ENCODE measurements at places on chromosomes 6 and 20.

DNA sequence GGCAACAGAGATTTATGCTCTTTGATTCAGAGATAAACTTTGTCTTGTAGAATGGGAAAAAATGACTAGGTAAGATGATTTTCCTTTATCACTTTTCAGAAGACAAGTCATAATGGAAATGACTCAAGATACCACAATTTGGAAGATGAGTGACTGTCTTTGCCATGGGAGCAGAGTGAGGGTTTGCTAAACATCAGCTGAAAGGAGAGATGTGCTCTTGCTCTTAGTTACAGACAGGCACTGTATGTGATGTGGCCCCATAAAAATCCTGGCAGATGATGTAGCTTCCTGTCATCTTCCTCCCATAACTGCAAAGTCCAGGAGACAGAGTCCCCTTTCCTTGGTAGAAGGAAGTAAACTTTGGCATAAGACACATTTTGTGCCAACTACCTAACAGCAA, 47.6 kb downstream of the BACH2 start:
- DNase-seq: no peak

DNA sequence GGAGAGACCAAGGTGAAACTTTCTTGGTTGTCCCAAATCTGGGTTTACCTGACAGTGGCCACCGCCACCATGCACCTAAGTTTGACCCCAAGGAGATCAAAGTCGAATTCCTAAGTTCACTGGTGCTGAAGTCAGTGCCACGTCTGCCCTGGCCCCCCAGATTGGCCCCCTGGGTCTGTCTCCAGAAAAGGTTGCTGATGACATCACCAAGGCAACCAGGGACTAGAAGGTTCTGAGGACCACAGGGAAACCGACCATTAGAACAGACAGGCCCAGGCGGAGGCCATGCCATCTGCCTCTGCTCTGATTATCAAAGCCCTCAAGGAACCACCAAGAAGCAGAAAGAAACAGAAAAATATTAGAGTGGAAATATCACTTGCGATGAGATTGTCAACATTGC, 91.2 kb downstream of the DLL1 start:
- no peak for DNase-seq

DNA sequence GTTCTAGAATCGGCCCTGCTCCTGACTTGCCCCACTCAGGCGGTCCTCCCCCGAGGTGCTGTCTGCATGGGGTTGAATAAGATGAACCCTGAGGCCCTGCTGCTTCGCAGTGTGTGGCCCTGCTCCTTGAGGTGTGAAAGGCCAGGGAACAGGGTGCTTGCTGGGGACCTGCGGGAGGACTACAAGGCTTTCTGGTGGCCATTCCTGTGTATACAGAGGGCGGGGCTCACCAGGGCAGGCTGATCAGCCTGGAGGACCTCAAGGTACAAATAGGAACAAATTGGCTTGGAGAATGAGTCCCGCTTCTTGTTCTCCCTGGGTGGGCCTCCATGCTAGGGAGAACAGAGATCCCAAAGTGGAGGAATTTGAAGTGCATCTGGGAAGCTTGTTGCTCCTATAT, 5.7 kb downstream of the NOTCH4 start:
- DNase-seq: no peak

DNA sequence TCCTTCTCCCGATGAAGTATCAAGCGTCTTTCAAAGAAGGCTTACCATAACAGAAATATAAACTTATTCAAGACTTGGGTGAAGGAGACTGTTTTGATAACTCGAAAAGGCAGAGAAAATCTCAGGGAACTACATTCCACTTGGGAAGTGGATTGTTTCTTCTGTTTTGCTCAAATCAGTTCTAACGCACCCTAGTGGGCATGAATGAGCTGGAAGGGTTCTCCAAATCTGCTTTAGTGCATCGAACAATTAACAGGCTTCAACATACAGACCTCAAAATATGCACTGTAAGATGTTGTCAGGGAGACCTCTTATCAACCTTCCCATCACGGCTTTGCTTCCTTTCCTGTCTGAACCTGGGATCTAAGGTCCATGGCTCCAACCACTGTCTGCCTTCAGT, 392.5 kb downstream of the CD83 start:
- DNase-seq: no peak

DNA sequence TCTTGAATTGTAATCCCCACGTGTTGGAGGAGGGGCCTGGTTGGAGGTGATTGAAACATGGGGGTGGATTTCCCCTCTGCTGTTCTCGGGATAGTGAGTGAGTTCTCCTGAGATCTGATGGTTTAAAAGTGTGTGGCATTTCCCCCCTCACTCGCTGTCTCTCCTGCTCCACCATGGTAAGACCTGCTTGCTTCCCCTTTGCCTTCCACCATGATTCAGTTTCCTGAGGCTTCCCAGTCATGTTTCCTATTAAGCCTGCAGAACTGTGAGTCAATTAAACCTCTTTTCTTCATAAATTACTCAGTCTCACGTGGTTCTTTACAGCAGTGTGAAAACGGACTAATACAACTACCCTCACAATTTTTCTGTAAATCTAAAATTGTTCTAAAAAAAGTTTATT, 26.8 kb upstream of the FAM184A start:
- no peak for DNase-seq

Data from fibroblast of the conjunctiva (primary cell).